Right ventricle myocardium superior (tissue), 1 donor: ENCODE measurements at places on chromosomes 7 and 10. TPM values are rescaled to one million over a fixed set of nuclear protein-coding genes. Genes with fewer than 3 reads are reported as not detected.

DNA sequence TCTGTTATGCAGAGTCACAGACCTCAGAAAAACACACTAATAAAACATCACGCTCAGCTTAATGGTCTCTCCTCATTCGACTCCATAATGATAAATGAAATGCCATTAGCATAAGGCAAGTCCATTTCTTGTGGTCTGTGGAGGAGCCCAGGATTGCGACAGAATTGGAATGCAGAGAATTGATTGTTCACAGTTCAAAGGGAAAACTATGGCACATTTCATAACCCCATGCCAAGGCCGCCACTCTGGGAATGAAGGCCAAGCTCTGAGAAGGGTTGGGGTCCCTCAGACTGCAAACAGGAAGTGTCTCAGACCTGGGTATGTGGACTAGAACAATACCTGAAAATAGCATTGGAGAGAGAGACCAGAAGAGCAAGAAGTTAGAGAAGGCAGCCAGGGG is 398.9 kb downstream of the ADRA2A start:
- no peak for DNase-seq

DNA sequence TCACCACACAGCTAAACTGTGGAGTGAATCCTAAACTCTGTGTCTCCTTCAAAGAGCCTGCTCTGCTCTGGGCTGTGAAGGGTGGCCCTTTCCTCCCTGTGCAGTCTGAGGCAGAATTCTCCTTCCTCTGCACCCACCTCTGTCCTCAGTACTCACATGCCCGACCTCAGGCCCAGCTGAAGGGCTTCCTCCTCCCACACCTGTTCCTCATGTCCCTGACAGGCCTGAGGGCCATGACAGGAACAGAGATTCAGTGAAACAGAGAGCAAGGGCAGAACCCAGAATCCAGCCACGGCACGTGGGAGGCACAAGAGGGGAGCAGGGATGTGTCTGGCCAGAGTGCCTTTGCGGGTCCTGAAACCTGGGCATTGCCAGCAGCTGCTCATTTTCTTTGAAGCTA is 13.9 kb downstream of the CREB3L2 start:
- no peak for DNase-seq

DNA sequence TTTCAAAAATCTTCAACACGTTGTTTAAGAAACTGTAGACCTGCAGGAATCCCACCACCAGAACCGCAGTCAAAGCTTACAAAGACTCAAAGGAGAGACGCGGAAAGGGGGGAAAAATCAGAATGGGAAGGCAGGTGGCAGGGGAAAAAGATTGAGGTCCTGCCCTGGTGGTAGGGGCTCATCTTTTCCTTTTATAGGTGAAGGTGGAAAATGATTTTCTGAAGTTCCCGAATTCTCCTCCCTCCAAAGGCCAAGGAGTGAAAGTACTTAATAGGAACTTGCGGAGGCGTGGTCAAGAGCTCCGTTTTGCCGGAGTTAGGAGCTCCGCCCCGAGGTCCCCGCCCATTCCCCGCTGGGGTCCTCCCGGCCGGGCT is 724 bp downstream of the BBIP1 start:
- peak; percentile 98 for DNase-seq

DNA sequence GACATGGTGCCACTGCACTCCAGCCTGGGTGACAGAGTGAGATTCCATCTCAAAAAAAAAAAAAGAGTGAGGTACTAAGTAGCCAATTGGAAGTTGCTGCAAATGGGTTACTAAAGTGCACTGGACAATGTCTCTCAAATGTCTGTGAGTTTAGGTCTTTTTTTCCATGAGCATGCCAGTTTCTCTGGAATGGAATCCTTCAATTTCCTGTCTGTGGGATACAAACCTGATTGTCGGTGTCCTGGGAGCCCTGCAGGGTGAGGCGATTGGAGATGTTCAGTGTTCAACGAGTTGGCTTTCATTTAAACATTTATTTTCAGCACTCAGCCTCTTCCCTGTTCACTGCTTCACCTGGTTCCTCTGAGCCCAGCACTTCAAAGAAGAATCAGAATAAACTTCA is 5.3 kb upstream of the CALD1 start:
- no peak for DNase-seq

- DNase-seq: no peak
Measured at GRCh38 chr10:30553018-30553625, 76.4 kb downstream of the LYZL2 start.

DNA sequence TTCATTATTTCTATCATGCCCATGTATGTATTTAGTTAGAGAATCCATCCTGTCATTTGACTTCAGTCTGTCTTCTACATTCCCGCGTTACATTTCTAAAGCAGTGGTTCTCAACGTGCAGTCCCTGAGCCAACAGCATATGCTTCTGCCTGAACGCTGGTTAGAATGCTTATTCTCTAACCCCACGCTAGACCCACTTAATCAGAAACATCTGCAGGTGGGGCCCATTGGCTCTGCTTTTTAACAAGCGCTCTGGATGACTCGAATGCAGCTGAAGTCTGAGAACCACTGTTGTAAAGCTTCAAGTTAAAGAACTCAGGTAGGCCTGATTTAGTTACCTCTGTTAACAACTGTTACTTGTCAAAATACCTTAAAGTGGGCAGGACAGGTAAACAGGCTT is 38.2 kb downstream of the NEUROD6 start:
- DNase-seq: no peak

- DNase-seq: no peak
Measured at GRCh38 chr10:112851588-112852211, 98.3 kb upstream of the TCF7L2 start.

DNA sequence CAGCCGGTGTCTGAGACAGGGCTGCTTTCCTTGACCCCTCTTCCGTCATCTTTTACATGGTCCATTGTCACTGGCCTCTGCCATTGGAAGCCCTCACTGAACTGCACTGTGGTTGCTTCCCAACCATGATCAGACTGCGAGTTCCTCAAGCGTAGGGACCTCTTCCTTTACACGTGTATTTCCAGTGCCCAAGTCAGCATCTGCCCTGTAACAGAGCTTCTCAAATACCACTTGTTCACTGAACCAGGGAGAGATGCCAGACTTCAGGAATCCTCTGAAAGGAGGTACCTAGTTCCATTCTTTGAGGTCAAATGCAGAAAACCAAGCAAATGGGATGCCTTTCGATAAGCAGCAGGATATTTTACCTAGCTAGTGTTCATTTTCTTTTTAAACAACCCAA is 145.1 kb downstream of the NRP1 start:
- DNase-seq: no peak

GRCh38 chr7:40945788-40946187 is 757.1 kb downstream of the INHBA start:
- no peak for DNase-seq

DNA sequence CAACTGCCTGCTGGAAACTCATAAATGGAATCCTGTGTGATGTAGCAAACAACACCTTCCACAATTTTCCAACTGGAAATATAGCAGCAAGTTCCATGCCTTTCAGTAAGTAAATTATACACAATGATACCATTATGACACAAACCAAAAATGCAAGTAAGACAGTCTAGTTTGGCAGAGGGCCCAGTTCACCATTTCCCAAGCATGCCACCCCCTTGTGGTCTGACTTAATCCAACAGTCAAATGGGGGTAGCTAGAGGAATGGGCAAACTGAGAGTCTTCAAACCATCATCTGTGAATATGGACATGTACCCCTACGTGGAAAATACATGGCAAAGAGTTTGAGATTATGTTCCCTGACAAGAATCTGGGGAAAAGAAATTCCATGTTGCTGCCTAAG is 137.6 kb upstream of the VWC2 start:
- no peak for DNase-seq

DNA sequence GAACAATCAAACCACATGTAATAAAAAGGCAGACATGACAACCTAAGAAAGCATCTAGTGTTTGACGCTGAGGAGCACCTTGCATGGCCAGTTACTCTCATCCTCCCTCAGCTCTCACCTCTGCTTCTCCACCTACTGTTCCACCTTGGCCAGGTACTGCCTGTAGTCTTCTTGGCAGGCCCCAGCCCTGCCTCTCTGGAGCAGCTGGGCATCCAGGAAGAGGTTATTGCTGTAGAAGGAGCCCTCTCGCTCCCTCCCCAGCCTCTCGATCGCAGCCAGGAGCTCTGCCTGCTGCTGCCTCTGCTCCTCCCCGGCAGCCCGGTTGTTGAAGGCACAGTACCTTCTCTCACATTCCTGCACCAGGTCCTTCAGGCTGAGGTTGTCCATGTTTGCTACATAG is 9.7 kb downstream of the GIMAP5 start:
- no peak for DNase-seq

GRCh38 chr10:132036153-132036886 is 29.4 kb upstream of the JAKMIP3 start:
- DNase-seq: peak; percentile 55

- no peak for DNase-seq
Measured at GRCh38 chr10:72204296-72204695, 11.5 kb upstream of the ANAPC16 start.

Gene TFEC
- total RNA-seq: 1.2 TPM

Gene PSD
- 0.89 TPM for total RNA-seq

Gene PKD2L1
- not detected for total RNA-seq
